Effector memory CD8-positive, alpha-beta T cell (primary cell): ENCODE measurements at places on chromosomes 3 and 15.

- no peak for DNase-seq
These were observed 73.5 kb downstream of the TRAK1 start for GRCh38 chr3:42164656-42165055.

GRCh38 chr15:83284559-83285283 is at the start of gene BNC1:
Gene BNC1, minus strand, starts transcription at chr15:83284664. Its CDS starts 36 bp downstream, at chr15:83284628.
- DNase-seq: no peak

DNA sequence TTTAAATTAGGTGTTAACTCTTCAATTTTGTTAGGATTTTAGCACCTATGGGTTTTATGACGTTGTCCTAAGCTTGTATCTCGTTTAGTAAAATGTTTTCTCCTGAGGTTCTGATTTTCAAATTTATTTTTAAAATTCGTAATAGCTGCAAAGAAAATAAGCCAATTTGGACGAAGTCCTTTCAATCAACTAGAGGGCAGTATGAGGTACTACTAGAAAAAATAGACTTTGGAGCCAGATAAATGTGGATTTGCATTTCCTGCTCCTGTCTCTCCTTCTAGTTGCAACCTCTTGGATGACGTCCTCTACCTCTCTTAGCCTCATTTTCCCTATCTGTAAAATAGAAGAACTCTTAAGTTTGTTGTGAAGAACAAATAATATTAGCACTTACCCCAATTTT is 81.1 kb downstream of the SLTM start:
- DNase-seq: no peak

DNA sequence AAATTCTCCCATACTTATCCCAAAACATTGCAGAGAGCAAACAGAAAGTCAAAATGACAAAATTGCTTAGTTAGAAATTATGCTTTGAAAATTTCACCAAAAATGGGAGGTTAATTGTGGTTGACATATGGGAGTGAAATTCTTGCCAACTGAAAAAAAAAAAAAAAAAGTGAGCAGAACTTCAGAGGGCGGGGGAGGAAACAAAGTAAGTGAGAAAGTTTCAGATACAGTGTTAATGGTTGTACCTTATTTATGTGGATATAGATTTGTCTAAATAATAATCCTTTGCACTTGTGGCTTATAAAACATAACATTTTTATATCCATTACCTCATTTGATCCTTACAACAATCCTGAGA is 91.5 kb upstream of the RAP2B start:
- no peak for DNase-seq

DNA sequence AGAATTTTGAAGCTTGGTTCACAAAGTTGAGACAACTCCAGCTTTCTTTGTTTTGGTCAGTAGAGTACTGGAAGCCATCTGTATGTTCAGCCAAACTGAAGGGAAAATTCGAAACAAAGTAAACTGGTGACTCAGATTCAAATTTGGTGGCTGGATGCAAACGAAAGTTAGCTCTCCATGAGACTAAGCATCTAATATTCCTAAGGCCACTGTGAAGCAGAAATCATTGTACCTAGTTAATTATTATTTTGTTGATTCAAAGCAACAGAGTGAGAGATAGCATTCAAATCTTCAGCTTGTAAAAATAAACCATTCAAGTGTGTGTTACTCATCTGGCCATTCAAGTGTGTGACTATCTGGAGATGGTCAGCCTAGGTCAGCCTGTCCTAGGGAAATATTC is 42.1 kb downstream of the NR2F2 start:
- no peak for DNase-seq

- DNase-seq: no peak
These were observed 2.2 kb downstream of the C15orf39 start for GRCh38 chr15:75203908-75204263.

DNA sequence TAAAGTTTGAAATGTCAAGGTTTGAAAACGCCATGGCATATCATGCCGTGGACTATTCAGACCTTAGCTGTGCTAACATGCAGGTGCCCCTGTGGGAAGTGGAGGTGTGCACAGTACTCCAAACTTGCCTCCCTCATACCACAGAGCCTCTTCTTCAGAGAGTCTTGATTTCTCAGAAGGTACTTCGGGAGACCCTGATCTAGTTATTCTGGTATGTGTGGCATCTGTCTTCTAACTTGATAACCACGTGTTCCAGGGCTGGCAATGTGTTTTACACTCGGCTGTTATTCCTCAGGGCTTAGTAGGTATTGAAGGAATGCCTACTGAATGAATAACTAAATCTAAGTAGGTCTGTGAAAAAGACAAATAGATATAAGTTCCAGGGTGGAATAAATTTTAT is 309.9 kb downstream of the CLSTN2 start:
- DNase-seq: no peak
